ENCODE measurements at places on chromosomes 12 and 14.

- DNase-seq: no peak
Measured at GRCh38 chr12:5257763-5258495, 174.0 kb upstream of the NTF3 start.

GRCh38 chr12:68595241-68595640, 15.5 kb upstream of the RAP1B start:
- DNase-seq: no peak

- DNase-seq: no peak
Measured at GRCh38 chr12:113136128-113136989, 798 bp upstream of the RASAL1 start.

DNA sequence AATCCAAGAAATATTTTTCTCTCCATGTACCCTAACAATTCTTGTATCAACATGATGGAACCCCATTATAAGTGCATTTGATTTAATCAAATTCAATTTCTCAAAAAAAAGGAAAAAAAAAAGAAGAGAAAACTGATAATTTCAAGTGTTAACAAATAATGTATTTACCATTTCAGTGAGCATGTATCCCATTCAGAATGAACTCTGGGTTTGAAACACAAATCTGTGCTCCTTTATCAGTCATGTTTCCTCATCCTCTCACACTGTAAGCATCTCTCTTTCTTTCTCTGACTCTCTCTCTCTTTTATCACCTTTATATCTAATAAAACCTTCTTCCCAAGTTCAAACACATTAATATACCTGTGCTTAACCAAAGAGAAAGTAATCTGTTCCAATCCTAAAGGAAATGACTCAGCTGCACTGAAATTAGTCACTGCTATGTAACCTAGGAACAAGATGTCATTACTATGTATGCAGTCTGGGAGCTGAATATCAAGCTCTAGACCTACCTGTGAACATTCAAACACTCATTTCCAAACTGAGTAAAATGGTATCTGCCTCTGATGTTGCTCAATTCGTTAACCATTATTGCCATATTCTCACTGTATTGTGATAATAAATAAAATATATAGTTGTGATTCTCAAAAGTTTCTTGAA, 135.0 kb upstream of the LRIG3 start:
- no peak for DNase-seq

GRCh38 chr14:50719911-50720759, 52.0 kb upstream of the SAV1 start:
- DNase-seq: no peak

DNA sequence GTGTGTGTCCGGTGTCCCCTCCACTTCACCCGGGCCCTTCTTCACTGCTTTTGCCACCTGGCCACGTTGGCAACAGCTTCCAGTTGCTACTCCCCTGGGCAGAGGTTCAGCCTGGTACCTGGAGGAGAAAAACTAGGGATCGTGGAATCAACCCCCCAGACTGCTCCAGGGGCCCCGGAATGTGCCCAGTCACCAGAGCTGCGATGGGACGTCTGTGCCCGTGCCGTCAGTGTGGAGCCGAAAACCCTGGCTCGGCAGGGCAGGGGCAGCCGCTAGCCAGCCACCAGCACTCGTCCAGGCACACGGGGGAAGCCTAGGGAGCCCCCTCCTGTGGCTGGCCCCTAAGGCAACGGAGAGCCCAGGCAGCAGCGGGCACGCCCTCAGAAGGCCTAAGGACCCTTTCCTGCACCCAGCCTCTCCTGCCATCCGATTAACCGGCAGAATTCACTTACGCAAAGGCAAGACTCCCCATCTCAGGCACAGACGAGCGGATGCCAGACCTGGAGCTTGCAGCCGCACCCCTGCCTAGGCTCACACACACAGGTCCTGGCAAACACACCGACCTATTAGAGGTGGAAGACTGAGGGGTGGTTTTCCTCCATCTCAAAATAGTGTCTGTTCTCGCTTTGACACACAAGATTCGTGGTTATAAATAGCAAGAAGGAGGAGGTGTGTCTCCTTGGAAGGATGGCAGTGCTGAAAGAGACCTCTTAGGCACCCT, 62.6 kb downstream of the FBXL14 start:
- no peak for DNase-seq

DNA sequence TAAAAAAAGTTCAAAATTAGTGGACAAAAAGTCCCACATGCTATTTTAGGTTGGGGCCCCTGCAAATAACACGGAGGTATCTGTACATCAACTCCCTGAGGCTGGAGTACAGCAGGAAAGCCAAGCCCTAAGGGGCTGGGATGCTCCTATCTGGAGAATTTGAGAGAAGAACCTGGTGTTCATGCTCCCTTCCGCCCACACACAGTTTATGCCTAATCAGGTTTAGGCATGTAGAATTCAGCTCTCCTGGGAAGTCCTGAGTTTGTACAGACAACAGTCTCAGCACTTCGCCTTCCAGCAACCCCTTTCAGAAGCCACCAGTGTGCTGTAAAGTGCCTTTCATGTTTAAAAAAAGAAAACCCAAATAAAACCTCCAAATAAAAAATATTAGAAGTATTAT, 237.3 kb upstream of the GRIP1 start:
- no peak for DNase-seq

- DNase-seq: no peak
Measured at GRCh38 chr14:68695326-68695768, 97.5 kb downstream of the ZFP36L1 start.

DNA sequence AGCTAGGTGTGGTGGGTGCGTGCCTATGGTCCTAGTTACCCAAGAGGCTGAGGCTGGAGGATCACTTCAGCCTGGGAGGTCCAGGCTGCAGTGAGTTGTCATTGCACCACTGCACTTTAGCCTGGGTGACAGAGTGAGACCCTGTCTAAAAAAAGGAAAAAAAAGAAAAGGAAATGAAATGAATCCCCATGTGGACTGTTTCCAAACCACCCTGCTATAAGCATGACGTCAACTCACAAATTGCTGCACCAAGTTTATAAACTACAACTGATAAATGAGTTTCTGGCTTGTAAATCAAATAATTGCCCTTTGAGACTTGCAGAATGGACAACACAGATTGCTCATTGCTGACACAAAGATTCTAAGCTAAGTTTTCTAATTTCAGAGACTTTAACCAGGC, 51.0 kb upstream of the STK38L start:
- DNase-seq: no peak

- DNase-seq: no peak
Measured at GRCh38 chr12:41966001-41966400, 178.7 kb downstream of the GXYLT1 start.

GRCh38 chr14:99654235-99654985, 9.5 kb downstream of the HHIPL1 start:
- no peak for DNase-seq

DNA sequence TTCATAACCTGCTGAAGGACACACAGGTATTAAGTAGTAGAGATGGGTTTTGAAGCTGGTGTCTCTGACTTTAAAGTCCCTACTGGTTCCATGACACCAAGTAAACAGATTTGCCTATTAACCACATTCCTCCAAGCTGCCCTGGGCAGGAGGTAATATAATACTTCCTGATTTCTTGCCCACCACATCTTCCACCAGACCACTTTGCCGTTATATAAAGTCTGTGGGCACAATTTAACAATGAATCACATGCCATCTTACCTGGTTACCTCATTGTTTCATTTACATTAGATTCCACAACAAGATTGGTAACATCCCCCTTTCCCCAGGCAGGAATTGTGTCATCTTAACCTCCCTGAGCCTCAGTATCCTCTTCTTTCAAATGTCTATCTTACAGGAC, 900 bp upstream of the LRRC23 start:
- DNase-seq: no peak

GRCh38 chr12:110578694-110579534, 4.2 kb downstream of the PPTC7 start:
- DNase-seq: no peak

DNA sequence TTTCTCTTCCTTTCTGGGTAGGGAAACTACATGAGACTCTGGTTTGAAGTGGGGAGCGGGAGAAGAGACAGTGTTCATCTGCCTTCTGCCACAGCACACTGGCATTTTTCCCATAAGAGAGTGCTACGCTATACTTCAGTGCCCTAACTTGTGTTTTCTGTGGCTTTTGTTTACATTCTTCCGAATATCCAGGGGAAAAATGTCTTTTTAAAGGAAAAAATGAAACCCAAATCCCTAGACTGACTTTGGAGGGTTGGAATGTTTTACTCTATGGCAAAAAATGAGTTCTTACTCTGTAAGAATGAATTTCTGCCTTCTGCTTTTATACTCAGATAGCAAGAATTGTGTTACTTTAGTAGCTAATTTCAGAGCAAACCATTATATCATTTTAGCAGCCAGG, 88.1 kb upstream of the TMEM263 start:
- no peak for DNase-seq
